NCI-H748 treated with DMSO at 0.1 percent for 48 hours (cell line): ENCODE measurements at places on chromosomes 11 and 22.

DNA sequence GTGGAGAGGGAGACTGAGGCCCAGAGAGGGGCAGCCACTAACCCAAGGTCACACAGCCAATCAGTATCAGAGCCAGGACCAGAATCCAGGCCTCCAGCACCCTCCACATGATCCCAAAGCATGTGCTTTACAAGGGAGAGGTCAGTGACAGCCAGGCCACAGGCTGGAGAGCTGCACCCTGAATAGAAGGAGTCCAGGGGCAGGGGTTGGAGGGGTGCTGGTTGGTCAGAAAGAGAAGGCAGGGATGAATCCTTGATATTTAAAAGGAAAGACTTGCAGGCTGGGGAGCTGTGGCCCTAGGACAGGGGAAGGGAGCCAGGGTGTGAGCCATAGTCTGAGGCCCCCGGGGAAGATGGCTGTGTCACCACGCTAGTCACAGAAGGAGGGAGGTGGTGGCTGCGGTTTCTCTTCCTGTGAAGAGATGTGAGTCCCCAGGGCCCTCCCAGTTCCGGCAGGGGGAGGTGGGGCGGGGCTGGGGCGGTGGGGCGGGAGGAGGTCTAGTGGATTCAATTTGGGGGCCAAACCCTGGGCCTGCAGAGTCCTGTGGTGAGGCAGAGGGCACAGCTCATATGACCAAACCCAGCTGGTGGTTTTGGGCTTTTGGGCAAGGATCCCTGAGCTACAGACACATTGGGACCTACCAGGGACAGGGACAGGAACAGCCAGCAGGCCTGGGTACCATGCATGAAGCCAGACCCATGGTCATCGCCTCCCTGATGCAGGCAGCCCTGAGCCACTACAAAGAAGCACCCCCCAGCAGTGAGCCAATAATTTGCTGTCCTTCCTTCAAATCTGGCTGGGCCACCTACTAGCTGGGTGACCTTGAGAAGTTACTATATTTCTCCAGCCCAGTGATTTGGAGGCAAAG lies 14.0 kb downstream of the RAC2 start:
- DNase-seq = no peak

DNA sequence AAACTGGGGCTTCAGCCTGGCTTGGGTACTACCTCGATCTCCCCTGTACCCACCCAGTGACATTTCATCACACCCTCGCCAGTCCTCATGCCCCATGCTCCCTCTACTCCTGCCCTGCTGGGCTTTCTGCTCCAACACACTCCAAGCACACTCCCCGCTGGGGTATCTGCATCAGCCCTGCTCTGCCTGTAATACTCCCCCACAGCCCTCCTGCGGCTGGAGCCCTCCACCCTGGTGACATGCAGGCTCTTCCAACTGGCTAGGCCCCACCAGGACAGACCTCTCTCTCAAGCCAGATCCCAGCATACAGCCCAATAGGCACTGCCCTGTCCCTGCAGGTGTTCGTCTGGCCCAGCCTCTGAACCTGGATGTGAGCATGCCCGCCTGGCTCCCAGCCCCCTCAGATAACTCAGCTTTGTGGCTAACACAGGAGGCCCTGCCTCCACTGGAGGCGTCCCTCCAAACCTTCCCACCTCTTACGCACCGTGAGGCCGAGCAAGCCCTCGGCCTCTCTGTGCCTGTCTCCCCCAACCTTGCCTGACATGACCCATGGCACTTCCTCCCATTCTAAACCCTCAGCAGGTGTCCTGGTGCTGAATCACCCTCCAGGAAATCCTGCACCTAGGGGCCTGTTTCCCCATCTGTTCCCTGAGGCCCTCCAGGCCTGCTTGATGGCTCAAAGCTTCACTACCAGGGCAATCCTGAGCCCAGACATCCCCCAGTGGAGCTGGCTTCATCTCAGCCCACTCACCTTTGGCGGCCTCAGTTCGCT lies 33.5 kb upstream of the TXNRD2 start:
- DNase-seq = peak; percentile 63

DNA sequence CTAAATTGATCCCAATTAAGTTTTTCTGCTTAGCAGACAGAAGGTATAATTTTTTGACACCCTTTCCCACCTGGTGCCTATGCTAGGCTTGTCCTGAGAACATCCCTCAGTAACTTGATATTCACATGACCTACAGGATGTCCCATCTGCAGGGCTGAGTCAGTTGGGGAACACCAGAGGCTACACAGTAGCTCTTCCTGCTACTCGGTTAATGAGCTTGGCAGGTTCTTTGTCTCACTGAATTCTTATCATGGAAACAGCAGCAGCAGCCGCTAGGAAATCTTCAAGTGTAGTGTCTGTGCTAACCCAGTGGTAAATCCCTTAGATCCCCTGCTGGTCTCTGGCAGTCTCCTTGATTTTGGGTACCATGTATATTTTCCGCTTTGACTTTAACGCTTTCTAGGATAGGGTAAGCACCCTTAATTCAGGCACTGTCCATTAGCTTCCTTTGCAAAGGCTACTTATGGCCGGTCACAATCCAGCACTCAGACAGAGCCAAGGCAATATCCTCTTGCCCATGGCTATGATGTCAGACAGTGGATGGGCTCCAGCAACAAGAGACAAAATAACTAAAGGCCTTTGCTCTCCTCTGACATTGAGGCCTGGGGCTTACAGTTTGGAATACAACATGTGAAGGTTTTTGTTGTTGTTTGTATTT lies 8.5 kb downstream of the MRPL16 start:
- DNase-seq = peak; percentile 42

GRCh38 chr11:128618603-128619002 lies 31.2 kb upstream of the ETS1 start:
- no peak for DNase-seq

DNA sequence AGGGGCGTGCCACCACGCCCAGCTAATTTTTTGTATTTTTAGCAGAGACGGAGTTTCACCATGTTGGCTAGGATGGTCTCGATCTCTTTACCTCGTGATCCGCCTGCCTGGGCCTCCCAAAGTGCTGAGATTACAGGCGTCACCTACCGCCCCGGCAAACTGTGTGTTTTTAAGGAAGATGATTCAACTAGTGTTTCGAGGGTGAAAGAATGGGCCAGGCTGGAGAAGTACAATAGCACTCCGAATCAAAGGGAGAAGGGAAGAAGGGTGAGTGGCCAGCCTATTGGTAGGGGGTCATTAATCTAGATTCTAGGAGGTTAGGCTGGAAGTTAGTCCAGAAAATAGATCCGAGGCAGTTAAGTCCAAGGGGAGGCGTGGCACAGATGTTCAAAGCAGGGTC lies 2.9 kb upstream of the CECR2 start:
- DNase-seq = no peak

DNA sequence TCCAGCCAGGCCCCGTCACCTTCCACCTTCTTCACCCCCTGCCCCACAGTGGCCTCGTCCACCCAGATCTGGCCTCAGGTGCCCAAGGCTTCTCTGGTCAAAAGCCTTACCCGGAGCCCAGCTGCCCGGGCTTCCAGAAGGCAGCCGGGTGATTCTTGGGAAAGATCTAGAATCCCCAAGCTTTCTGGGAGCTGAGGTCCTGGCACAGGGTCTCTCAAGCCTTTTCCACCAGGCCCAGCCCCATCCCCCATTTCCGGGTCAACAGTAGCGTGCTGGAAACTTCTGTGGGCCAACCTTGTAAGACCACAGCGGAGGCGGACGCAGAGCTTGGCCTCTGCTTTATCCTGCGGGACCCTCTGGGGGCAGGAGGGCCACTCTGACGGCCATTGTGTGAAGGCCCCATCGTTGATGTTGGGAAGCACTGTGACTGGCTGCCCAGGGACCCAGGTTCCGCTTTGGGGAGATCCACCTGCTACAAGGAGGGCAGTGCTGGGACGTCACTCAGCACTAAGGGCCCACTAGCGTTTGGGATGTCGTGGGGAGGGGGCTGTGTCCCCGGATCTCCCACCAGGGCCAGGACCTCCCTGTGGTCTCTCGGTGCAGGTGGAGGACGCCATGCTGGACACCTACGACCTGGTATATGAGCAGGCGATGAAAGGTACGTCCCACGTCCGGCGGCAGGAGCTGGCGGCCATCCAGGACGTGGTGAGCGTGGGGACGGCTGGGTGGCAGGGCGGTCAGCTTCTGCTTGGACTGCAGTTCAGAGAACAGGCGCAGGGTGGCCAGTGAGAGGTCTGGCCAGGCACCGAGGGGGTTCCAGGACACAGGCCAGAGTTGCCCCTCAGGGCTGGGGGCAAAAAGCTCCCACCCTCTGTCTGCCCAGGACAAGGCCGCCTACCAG lies 11.5 kb downstream of the TSPAN32 start:
- DNase-seq = no peak

DNA sequence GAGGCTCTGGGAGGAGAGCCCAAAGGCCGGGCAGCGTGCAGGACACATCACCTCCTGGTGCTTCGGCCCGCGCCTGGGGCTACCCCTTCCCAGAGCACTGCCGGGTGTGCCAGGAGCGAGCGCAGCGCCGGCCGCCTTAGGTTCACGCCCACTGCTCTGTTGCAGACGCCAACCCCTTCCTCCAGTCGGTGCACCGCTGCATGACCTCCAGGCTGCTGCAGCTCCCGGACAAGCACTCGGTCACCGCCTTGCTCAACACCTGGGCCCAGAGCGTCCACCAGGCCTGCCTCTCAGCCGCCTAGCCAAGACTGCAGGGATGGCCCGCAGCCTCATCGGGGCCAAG lies 79.0 kb downstream of the MED15 start:
- DNase-seq = no peak

DNA sequence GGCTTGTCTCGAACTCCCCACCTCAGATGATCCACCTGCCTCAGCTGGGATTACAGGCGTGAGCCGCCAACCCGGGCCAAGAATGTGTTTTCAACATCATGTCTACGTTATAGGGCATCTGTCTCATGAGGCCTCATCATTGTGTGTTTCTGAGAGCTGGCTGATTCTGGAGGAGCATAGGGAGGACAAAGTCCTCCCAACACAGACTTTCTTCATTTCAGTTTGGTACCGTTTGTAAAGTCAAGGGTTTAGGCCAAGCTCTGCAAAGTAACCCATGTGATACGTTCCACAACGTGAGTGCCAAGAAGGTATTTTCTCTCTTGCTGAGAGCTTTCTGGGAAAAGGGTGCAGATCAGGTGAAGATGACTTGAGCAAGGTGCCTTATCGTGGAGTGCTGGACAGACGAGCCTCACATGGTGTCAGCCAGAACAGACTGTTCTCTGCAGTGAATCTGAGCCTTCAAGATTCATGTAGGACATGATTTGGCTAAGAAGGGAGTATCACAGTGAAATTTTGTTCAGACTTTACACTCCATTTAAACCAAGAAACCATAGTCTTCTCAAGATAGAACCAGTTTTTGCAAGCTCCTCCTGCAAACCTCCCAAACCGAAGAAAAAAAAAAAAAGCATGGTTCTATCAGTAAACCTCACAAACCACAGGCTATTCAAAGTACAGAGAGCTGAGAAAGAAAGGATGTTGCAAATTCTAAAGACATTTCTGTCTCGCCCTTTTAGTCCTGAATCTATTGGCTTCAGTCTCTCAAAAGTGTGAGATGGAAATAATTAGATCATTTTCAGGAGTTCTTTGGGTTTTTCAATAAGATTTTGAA lies 71.7 kb downstream of the DBX1 start:
- no peak for DNase-seq

GRCh38 chr11:18254781-18255361 lies 6.4 kb upstream of the SAA2 start:
- no peak for DNase-seq

DNA sequence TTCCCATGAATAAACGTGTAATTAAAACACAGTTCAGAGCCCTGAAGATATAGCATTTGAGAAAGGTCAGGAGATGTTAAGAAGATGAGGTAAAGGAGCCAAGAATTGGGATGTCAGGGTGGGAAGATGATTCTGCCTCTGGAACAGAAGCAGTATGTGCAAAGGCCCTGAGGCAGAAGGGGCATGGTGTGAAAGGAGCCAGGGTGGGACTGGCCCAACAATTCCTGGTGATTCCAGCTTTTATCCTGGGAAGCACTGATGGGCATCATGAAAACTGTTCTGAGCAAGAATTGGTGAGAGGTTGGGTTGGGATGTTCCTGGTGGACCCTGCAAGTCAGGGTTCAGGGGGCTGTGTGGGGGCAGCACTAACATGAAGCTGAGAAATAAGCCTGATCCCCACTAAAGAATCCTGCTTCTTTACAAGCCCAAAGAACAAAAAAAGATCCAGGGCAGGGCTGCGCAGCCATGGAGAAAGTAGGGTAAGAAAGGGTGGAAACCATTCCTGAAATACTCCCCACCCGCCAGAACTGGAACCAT lies 2.5 kb upstream of the FXYD6 start:
- DNase-seq = no peak

GRCh38 chr22:20380486-20380885 lies 13.5 kb upstream of the ZNF74 start:
- DNase-seq = no peak

DNA sequence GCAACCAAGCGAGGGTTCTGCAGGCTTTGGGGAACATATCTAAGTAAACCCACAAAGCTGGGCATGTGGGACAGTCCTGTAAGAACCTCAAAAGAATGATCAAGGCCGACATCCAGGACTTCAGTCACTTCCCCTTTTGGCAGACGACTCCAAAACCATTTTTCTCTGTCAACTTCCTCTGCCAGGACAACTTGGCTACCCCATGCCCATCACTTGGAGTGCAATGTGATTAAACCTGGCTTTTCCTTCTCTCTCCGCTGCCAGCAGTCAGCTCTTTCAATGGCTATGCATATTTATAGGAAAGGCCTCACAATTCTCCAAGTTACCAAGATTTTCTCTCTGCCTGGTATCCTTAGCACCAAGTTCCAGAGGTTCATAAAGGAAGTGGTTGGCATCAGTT lies 78.9 kb downstream of the C11orf58 start:
- no peak for DNase-seq

GRCh38 chr11:107928767-107929507 lies 689 bp downstream of the RAB39A start:
- peak; percentile 30 for DNase-seq

DNA sequence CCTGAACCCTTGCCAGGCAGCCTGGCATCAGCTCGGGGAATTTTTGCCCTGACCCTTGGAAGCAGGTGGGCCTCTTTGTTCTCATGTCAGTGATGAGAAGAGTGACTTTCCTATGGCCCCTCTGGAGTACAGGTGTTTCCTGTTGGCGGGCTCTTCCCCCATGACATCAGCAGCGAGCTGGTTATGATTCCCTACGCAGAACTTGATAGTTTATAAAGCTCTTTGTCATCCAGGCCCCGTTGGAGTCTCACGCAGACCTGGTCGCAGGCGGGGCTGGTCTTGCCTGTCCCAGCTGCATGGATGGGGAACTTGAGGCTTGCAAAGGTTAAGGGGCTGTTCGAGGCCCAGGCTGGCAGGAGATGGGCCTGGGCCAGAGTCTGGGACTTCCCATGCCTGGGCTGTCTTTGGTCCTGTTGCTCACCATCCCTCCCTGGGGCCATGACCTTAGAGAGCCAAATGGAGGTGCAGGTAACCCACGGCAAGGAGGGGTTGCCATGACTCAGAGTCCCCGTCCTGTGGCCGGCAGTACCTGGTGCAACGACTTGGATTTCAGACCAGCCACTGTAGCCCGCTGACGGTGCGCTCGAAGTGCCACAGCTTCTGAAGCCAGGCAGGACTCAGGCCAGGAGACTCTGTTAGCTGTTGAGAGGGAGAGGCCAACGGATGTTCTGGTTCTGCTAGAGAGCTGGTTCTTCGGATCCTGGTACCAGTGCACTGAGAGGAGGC lies 45.9 kb upstream of the PPP6R3 start:
- DNase-seq = no peak
